ENCODE measurements at places on chromosomes 16 and 17.

- no peak for DNase-seq
Measured at GRCh38 chr16:4862639-4863038, 15.4 kb downstream of the UBN1 start.

DNA sequence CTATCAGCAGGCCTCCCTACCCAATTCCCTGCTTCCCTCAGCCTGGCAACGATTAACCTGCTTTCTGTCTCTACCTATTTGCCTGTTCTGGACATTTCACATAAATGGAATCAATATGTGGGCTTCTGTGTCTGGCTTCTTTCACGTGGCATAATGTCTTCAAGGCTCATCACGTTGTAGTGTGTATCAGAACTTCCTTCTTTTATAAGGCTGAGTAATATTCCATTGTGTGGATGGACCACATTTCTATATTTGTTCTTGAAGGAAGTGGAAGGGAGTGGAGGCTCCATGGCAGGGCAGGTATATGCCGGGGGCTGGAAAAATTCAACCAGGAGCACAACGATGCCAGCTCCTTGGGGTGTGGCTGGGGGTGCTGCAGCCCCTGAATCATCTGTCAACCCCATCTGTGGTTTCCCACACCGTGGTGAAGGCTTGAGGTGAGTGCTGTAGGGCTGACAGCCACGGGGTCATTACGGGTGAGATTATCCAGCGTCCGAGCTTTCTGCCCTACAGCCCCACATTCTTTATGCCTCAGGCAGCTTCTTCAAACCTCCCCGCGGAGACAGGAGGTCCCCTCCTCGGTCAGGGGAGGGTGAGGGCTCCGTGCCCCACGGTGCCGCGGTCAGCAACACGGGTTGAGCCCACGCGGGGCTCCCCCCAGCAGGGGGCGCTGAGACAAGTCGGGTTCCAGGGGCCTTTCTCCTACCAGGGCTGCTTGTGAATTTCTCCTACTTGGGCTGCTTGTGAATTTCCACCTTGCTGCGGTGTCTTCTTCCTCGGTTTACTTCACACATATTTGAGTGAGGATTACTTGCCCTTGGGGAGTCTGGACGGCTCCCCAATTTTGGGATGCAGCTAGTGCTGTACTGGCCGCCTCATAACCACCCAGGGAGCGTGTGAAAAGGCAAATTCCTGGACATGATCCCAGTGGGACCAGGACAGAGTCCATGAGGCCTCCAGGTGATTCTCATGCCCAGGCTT lies 18.3 kb upstream of the WFIKKN2 start:
- DNase-seq, result peak; percentile 48

DNA sequence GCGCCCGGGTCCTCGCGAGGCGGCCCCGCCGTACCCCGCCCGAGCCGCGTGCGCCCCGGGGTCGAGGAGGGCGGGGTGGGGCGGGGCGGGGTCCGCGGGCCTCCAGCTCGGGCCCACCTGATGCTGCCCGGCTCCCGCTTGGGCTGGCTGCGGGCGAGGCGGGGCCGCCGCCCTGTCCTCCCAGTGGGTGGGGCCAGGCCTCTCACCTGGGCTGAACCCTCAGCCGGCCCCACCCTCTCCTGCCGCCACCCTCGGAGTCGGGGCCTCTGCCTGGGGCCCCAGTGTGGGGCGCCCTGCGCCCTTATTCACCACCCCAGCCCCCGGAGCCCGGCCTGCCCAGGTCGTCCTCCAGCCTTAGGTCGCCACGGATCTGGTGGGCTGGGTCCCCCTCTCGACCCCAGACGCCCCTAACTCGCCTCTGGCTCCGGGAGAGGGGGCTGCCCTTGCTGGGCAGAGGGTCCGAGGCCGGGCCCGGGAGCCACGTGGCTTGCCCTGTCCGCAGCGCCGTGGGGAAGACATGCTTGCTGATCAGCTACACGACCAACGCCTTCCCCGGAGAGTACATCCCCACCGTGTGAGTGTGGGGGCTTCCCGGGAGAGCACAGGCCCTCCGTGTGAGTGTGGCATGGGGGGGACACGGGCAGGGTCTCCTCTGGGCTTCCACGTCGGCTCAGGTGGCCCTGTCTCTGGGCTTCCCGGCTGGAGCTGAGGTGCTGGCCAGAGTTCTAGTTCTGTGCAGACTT lies 578 bp downstream of the RAC3 start:
- peak; percentile 73 for DNase-seq

DNA sequence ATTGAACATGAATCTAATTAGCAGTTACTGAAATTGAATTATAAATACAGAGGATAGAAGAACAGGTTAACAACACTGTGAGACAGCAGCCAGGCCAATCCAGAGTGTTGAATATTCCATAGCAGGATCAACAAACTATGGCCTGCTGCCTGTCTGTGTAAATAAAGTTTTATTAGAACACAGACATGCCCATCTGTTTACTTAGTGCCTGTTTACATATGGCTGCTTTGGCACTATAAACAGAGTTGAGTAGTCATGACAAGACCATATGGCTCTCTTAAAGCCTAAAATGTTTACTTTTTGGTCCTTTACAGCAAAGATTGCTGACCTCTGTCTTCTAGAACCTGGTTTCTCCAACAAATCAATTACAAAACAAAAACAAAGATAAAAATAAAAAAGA lies 115.4 kb upstream of the CDC42EP4 start:
- DNase-seq, result no peak

- DNase-seq, result no peak
Measured at GRCh38 chr16:1530349-1530882, 3.0 kb upstream of the TMEM204 start.

DNA sequence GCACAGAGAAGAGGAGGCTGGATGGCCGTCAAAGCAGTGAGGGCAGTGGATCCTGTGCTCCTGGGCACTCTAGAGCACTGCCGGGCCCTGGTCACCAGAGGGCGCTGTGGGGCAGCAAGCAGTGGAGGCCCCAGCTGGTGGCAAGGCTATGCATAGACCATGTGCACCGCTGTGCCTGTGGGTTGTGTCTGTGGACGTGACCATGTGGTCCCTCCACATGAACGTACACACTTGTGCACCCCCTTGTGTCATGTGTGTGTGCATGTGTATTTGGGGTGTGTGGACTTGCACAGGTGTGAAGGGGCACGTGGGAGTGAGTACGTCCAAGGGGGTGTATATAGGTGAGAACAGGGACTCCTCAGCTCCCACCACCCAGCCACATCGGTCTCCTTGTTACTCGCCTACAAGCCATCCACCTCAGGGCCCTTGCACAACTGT lies 4.4 kb upstream of the MAP2K3 start:
- peak; percentile 91 for DNase-seq

GRCh38 chr16:70712942-70713341 lies 27.1 kb upstream of the MTSS2 start:
- DNase-seq, result no peak

GRCh38 chr16:50909831-50910735 lies 168.2 kb downstream of the CYLD start:
- no peak for DNase-seq

GRCh38 chr16:48870141-48870540 lies 260.2 kb upstream of the N4BP1 start:
- DNase-seq, result no peak

DNA sequence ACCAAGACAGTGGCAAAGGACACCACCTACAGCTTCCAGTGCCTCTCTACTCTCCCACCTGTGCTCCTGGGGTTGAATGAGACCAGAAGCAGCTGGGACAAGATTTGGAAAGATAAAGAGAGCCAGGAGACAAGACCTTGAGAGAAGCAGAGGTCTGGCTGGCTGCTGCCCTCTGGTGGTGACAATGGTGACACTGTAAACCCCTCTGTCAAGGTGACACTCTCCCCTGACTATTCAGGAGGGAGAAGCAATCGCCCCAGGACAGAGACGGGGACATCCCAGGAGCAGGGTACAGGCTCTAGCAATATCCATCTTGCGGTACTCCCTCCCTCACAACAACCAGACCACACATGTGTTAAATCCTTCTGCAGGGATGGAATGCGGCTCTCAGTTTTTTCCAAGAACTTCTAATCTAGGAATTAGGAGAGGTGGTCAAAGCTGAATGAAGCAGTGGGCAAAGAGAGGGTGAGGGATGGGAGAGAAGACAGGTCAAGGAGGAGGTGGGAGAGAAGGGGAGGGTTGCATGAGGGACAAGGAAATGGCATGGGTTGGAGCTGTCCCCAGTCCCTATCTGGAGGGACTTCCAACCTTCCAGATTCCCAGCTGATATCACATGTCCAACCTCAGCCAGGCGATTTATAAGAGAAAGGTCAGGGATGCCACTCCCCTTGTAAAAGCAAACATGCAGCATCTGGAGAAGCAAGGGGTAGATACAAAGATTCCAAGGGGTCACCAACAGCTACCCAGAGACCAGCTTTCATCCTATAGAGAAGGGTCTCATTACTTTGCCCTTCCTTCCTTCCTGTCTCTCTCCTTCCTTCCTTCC lies 2.9 kb downstream of the PHOSPHO1 start:
- DNase-seq, result peak; percentile 83

DNA sequence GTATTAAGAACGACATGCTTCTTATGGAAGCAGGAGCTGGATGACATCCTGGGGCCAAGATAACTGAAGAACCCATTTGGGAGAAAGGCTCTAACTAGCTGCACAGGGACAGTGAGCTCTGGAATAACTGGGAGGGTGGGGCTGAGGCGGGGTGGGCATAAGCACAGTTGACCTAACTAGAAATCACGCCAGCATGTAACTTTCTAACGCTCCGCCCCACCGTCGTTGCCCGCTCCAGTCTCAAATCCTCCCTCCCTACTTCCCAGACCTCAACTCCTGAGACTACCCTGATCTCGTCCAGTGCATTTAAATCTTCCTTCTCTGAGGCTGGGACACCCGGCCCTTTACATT lies 436 bp downstream of the PHB1 start:
- peak; percentile 31 for DNase-seq

GRCh38 chr17:42629411-42630009 lies 20.0 kb downstream of the TUBG1 start:
- DNase-seq, result no peak

DNA sequence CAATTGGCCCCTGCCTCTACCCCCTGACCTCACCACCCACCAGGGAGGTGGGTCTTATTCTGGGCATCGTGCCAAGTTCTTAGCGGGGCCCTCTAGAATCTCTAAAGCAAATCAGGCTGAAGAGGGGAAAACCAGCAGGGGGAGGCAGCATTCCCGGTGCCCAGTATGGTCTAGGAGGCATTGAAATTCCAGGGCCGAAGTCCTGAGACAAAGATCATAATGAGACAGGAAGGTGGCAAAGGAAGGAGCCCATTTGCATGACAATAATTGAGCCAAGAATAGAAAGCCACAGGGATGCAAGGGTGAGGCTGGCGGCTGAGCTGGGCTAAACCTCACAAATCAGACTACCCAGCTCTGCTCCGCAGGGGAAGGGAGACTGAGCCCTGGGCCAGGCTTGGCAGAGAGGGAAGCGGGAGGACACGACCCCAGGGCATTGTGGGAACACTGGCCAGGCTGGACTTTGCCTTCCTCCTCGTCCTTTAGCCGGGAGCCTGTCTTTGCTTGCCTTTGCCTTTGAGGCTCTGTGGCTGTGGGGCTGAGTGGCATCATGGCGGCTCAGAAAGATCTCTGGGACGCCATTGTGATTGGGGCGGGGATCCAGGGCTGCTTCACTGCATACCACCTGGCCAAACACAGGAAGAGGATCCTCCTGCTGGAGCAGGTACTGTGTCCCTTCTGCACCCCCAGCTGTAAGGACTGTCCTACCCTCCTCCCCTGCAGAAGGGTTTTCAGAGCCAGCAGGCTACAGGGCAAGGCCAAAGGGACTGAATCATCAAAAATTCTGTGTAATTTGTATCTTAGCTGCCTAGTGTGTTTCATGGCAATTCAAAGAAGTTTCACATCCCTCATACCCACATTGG lies at the start of gene PIPOX:
Gene PIPOX, plus strand, starts transcription at position 463 of the 860 bp plus-strand sequence. Its CDS starts 85 bp downstream, at position 548.
- DNase-seq, result peak; percentile 63

All from hepatocyte (in vitro differentiated cells).